Fibroblast of skin of back (primary cell): ENCODE measurements at places on chromosomes 1 and 21.

DNA sequence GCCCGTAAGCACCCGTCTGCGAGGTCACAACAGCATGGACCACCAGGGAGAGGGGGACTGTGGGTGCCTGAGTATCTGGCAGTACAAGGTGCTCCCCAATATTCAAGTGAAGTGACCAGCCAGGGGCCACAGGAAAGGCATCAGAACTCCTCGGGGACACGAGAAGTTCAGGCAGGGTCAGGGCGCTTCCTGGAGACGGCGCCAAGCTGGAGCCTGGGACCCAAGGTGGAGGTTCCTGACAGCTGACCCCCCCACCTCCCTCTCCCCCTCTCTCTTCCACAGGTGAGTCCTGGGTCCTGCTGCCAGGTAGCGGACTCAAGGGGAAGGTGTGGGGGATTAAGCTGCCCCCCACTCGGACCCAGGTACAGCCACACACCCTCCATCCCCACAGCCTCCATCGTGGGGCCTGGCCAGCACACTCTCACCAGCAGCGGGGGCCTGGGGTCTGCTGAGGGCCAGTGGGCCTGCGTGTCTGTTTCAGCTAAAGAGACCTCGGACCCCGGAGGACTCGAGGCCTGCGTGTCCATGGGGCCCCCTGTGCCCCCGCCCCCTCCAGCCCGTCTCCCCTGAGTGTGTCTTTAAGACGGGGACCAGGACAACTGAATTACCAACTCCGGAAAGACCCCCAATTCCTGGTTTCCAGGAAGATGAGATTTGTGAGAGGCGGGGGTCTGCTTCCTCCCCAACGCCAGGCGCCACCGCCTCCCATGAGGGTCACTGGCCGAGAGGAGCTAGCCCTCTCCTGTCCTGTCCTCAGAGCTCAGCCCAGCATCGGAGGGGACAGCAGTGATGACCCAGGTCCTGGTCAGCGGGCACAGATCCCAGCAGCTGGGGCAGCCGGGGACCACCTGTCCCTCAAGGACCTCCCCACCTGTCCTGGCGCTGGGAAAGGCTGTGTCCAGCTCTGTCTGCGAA, 6.2 kb downstream of the TNFRSF18 start:
- DNase-seq, result no peak

DNA sequence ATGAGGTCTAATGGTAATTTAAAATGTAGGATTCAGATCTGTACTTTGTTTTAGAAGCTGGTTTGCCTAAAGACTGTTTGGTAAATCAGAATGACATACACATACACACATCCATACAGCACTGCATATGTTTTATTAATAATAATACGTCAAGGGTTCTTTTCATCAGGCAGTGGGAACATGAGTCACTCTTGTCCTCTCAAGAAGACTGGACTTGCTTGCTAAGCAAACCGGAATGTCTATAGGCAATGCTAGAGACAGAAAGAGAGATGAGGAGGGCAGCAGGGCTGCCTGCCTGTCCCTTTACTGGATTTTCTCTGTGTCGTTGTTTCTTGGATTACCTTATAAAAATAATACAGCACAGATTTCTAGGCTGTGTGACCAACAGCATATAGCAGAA, 119.1 kb upstream of the GALNT2 start:
- DNase-seq, result peak; percentile 82

- peak; percentile 43 for DNase-seq
Observed at GRCh38 chr1:243261390-243261789, 5.5 kb downstream of the SDCCAG8 start.

GRCh38 chr1:53315046-53315445, 12.8 kb downstream of the LRP8 start:
- no peak for DNase-seq

- no peak for DNase-seq
Observed at GRCh38 chr1:234217316-234217840, 155.9 kb upstream of the COA6 start.

DNA sequence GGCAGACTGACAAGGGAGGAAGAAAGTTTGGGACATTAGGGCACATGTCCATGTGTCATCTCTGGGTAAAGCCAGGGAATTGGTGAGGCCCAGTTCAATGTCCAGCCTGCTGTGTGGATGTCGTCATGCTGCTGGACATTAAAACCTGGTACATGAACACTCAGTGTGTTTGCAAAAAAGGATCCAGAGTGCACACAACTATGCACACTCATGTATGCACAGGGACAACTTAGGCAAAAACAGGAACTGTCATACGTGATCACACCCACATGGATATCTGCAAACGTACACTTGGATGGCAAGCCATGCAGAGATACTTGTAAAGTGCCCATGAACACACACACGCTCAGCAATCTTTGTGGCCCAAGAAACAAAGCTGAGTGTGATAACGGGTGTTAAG, 47.9 kb upstream of the NEK2 start:
- no peak for DNase-seq

GRCh38 chr1:180881806-180882509, 30.7 kb upstream of the KIAA1614 start:
- DNase-seq, result peak; percentile 56

DNA sequence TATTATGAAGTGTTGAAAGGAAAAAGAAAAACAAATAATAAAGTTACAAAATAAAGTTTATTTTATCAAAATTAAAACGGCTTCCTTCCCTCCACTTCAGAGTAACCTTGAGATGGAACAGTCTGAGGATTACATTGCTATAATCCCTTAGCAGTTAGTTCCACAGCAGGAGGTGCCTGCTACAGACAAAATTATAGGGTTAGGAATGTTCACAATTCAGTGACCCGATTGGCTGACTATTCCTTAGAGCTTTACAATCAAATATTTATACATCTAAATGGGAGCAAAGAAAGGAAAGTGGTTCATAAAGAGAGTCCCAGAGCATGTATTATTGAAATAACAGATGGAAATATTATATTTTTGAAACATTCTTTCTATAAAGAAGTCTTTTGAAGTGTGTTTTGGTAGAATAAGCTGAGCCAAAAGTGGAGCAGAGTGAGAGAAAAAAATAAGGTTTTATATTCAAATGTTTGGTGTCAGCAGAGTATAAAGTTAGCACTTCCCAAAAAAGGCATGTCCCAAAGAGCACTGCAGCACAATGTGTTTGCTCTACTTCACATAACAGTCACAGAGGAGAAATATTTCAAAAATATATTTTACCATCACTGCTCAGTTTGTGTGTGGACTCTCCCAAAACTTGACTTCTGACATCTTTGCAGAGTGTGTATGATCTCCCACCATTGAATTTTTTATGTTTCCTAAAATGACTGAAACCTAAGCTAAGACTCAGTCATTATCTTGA, 71.4 kb upstream of the GORAB start:
- peak; percentile 38 for DNase-seq

DNA sequence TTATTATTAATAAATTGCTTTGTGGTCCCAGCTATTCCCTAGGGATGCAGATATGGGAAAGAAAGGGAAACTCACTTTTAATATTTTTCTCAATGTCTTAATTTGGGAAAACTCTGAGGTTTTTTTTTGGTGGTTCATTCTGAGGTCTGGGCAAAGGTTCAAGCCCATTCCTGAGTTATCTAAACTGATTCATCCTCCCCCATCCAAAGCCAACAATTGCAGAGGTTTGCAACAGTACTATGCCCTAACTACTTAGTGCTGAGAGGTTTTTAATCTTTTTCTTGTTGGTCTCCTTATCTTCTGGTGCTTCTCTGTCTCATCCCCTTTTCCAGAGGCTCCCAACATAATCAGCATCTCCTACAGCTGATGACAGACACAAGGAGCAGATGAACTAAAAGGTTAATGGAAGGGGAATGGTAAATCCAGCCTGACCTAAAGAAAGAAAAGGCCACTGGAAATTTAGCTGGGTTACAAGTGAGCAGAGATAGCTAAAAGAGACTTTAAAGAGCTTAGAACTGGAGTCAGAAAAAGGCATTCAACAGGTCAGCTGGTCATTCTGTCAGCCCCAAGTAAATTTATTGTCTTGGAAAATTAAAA, 390.4 kb downstream of the TGFB2 start:
- DNase-seq, result peak; percentile 86

- DNase-seq, result peak; percentile 97
Observed at GRCh38 chr1:225735252-225736149, 42.1 kb upstream of the SRP9 start.

DNA sequence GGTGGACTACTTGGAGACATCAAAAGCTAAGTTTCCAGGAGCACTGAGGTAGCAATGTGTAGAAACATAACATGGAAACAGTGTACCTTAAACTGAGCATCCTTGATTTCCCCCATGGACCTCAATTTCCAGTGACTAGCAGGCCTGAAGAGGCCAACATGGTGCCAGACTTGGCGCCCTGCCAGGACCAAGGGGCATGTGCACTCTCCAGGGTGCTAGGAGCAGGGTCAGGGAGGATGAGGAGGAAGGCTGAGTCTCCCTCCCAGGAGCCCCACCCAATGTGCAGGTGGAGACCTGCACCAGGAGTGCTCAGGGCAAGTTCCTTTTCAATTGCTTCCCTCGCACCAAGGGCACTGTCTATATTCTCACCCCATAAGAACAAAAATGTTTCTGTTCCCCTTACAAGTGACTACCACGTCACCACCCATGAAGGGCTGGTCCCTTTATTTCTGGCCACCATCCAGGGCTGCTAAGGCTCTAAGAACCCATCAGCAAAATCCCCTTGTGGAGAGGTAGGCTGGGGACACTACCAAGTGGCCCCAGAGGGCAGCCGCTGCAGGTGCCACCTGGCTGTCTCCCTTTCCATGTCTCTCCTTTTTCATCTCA, 39.2 kb downstream of the MX1 start:
- DNase-seq, result no peak
